ENCODE measurements at places on chromosomes 11 and 22.

- DNase-seq, result no peak
Observed at GRCh38 chr11:104033561-104033960, 2.9 kb upstream of the DDI1 start.

GRCh38 chr22:20093418-20094196, 13.6 kb downstream of the DGCR8 start:
- no peak for DNase-seq

DNA sequence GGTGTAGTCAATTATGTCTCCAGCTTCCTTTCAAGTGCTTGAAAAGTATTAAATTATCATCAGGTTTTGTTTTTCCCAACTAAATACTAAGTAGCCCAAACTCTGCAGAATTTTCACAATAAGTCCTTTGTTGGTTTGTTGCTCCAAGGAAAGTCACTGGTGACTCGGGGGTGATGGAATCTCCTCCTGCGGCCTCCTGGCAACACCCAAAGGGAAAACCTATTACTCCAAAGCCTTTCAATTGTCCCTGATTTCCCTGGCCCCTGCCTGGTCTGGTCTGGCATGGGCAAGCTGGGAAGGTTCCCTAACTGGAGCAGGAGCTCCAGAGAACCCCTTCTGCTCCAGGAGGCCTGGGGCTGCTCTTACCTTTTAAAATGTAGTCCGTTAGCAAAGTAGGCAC, 47.9 kb downstream of the FEZ1 start:
- no peak for DNase-seq

DNA sequence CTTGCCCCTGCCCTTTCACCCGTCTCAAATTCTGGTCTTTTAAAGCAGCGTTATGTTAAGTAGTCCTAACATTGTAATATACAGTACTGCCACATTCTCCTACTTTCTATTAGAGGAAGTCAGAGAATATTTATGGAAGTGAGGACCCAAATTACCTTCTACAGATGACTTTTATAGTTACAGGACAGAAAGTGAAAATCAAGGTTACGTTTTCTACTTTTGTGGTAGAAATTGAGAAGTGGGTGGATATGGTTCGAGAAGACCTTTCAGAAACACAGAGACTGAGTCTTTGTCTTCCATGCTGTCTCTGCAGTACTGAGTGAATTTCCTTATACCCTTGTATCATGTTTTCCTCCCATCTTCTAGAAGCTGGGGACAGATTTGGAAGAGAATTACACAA, 17.1 kb downstream of the SC5D start:
- no peak for DNase-seq

GRCh38 chr11:96051820-96052219, 127.9 kb upstream of the MTMR2 start:
- no peak for DNase-seq

- DNase-seq, result no peak
Observed at GRCh38 chr11:75576017-75576416, 14.0 kb downstream of the SERPINH1 start.

DNA sequence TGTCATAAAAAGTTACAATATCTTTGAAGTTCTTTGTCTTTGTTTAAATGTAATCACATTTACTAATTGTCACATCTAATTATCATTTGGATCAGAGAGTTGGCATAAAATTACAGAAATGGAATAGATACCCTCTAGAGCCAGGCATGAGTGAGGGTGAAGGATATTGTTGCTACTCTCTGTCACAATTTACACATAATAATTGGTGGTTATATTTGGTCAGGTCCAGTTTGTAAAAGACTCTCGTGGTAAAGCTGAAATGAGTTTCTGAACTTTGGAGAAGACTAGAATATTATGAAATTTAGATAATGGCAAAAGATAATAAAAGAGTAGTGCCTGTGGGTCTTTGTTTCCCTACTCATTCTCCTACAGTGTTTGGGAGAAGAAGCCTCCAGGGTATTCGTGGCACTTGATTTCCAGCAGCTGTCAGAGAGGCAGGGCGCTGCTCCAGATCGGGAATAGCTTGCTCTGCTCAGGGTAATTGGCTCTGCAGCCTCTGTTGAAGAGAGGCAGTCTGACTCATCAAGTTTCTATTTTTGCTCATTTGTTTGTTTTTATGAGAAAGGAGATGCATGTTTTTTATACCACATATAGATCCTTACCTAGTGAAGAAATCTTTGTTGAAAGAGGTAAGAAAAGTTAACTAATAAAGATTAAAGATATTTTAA, 349.9 kb downstream of the CNTN5 start:
- no peak for DNase-seq

DNA sequence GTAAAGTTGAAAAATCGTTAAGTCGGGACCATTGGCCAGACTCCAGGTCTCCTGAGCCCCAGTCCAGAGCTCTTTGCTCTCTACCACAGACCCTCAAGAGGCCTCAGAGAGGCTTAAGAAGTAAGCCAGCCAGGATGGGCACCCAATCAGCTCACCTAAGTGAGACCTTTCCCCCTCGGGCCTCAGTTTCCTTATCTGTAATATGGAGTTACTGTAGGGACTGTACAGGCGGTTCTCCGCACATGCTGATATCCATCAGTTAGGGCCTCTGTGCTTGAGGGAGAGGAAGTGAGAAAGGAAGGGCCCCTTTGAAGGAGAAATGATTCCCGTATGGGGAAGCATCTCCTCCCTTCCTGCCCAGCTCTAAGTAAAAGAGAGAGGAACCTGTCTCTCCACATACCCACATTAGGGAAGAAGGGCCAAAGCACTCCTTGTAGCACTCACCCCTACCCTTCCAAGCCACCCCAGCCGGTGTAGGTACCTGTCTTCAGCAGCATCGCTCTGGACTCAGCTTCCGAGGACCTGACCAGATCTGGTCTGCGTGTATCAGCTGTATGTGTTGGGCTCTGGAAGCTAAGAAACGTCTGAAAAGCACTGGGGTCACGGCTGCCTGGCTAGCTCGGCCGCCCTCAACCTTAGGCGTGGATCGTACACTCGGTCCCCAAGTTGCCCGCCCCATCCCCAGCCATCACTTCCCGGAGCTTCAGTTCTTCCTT, 653 bp downstream of the NAGA start:
- DNase-seq, result no peak

GRCh38 chr11:93059117-93059957, 89.9 kb downstream of the MTNR1B start:
- no peak for DNase-seq

DNA sequence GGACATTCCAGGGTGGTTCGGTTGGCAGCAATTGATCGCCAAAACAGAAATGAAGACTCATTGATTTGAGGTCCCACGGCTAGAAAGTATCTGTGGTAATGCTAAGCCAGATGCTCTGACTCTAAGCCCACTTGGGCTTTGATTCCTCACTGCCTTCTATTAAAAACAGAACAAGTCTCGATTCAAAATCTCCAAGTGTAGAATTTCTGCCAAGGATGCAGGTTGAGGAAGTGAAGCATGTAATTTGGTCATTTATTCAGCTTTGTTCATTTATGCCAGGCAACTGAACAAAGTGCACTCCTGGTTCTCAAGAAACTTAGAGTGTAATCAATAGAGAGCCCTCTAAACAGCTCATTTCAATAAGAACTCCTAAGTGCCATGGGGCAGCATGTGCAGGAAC, 2.3 kb upstream of the CEP295 start:
- no peak for DNase-seq

DNA sequence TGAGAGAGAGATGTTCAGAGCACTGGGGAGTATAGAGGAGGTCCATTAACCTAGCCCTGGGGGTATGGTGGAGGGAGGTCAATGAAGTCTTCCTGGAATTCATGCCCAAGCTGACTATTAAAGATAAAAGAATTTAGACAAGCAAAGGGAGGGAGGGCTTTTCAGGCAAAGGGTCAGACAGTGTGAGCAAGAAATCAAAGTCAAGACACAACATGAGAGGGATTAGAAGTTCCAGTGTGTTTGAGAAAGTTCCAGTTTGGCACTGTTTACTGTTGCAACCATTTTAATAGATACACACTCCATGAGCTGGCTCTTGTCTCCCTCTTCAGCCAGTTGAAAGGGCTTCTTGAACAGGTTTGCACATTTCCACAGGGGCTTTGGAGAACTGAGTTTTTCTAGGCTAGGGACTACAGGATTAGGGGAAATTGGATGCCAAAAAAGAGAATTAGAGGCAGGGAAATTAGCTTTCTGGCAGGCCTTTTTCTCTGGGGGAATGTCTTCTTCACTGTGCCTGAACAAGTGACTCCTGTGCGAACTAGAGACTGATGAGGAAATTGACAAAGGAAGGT, 14.7 kb upstream of the NNMT start:
- DNase-seq, result no peak

GRCh38 chr11:35087648-35088047, 51.3 kb upstream of the CD44 start:
- DNase-seq, result peak; percentile 32

DNA sequence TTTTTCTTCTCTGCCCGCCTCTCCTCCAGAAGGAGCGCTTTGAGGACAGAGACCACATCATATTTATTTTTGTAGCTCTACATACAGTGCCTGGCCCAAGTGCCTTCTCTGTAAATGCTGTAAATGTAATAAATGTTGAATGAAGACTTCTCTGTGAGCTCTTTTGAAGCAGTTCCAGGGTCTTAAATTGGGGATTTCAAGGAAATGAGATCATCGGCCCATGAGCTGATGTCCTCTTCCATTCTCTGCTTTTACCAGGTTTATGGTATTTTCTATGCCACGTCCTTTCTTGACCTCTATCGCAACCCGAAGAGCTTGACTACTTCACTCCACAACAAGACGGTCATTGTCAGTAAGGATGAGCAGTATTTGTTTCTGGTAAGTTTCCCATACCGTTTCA, 165.7 kb upstream of the SORL1-AS1 start:
- no peak for DNase-seq

DNA sequence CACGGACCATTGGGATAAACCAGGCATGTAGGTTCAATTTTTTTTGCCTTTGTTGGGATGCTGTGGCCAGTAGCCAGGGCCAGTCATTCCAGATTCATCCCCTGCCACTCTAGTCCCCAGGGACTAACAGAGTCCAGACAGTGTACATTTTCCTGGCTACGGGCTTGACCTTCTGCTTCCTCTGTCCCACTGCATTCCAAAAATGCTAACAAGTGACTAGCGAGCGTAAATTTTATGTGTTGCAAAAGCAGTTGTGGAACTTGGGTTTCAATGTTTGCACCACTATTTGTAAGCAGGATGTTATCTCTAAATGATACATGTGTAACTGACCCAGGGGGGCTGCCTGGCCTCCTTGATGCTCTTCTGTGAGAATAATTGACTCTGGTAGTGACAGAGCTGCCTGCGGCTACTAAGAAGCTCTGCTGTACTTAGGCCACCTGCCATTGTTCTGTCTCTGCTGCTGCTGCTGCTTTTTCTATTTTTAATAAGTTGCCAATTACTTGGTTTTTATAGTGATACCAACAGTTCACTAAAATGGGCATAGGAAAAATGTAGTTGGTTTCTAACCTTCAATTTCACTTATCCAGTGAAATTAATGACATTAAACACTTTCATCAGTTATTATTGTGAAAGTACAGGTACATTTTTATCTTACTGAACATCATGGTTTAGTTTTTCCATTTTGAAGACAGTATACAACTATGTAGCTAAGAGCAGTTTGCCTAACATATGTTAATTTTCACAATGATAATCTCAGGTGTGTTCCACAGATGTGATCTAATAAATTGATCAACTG, 26.8 kb downstream of the TNRC6B start:
- DNase-seq, result no peak

GRCh38 chr11:63917692-63918506, 935 bp upstream of the RCOR2 start:
- peak; percentile 57 for DNase-seq
